ENCODE measurements at places on chromosomes 6 and 20.

DNA sequence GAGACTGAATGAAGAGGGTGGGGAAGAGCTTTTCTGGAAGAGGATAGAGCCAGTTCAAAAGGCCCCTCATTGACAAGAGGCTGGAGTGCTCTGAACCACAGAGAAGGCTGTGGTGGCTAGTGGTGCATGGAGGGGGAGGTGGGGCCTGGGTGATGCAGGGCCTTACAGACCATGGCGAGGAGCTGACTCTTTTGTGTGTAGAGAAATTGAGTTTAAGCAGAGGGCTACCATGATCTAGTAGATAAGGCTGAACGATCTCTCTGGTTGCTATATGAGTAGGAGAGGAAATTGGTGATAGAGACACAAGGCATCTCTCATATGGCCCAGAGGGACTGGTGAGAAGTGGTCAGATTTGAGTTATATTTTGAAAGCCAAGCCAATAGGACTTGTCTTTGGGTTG lies 137.6 kb downstream of the UST start:
- no peak for DNase-seq

DNA sequence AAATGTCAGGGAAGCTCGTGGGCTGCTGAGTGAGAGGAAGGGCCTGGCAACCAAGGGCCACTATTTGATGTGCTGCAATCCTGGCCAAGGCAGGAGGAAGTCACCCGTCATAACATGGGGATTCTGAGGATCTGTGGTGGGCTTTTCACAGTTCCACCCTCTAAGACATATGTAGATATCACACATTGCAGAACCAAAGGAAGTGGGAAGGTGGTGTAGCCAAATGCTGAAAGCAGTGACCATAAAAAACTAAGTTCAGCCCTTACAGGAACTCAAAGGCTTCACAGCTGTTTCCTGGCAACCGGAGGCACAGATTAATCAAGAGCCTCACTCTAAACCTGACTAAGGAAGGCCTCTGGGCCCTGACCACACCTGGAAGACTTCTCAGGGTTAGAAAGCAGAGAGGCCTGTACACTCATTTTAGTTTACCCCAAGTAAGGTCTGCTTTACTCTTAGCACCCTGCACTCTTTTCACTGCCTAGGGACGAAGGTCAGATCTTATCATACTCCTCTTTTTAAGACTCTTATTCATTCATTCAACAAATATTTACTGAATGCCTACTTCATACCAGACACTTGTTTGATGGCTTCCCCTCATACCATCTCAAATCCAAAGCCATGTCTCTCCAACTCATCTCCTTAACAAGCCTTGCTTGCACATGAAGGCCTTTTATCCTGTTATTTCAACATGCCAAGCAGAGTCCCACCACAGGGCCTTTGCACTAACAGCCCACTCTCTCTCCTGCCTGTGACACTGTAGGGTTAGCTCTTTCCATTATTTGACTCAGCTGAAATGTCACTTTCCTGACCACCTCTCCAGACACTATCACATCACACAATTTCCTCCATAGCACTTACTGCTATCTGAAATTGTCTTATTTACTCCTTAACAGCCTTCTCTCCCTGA lies 2.6 kb downstream of the UBE2V1 start:
- no peak for DNase-seq

DNA sequence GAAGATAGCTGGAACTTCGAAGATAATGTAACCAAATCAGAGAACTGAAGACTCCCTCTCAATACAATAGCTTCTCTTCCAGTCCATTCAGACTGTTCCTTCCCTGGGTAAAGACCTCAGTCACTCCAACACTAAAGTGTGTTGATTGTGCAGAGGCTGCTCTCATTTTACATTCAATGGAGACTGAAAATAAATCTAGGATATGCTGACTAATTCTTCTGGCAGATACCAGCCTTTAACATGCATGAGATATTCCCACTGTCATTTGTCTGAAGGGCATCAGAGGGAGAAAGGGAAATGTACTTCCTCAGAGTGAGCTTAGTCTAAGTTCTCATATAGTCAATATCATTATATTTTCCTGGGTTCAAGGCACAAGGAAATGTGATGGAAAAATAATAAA lies 166.4 kb upstream of the IRAK1BP1 start:
- DNase-seq, result no peak

- DNase-seq, result peak; percentile 41
Measured at GRCh38 chr6:10725716-10726115, 2.8 kb downstream of the TMEM14C start.

DNA sequence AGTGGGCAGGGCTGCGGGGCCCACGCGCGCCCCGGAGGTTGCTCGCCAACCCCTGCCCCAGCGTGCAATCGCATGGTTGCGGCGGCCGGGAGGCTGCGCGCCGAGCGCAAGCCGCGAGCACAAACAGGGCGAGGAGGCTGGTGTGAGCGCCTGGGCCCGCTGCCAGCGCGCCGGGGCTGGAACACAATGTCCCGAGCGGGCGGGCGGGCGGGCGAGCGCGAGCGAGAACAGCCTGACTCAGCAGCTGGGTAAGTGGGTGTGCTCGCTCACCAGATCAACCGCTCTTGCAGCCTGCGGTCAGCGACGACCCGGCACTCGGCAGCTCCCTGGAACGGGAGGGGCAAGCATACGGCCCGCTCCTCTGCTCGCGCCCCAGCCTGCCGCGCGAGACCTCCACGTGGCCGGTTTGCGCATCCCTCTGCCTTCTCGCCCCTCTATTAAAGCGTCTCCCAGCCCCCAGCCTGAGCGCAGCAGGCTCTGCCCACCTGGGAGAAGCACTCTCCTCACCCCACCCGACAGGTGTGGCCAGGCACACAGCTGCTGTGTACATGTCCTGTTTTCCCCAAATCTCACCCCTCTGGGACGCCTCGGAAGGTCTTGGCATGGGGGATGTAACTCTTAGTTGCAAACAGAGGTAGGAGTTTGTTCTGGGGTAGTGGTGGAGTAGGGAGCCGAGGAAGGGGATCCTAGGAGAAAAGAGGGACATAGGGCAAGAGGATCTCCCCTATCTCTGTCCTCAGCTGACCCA lies 8.7 kb upstream of the ARMC12 start:
- peak; percentile 99 for DNase-seq

GRCh38 chr6:105553171-105553570 lies 150.3 kb upstream of the PREP start:
- no peak for DNase-seq

DNA sequence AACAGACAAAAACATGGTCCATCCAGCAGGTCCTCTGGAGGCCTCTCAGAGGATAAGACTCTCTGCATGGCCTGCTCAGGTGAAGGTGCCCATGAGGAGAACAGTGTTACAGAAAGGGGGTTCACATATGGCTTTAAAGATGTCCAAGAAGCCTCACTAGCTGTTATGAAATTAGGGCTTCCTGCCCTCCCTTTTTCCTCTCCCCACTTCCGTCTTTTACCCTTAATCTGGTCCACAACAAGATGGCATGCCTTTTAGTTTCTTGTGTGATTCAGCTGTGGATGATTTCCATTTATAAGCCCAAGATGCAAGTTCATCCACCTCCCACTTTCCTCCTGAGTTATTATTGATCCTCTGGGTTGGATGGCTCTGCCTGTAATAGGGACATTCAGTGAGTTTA lies 14.0 kb downstream of the GCNT2 start:
- no peak for DNase-seq

GRCh38 chr6:52475307-52475706 lies 55.2 kb downstream of the EFHC1 start:
- DNase-seq, result no peak

DNA sequence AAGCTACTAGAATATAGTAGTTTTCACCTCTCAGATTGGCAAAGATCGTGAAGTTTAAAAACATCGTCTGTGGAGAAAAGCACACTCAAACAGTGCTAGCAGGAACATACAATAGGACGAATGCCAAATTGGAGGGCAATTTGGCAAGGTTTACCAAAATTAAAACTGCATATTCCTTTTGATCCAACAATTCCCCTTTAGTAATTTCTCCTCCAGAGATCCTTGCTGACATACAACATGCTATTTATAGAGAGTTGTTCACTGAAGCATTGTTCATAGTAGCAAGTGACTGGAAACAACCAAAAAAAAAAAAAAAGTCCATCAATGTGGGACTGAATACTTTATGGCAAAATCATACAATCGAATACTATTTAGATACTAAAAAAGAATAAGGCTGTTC lies 202.2 kb downstream of the ATXN1 start:
- DNase-seq, result no peak

GRCh38 chr6:133697666-133698065 lies 191.2 kb upstream of the TCF21 start:
- no peak for DNase-seq

- no peak for DNase-seq
Measured at GRCh38 chr6:82022614-82023129, 224.9 kb downstream of the IBTK start.

- DNase-seq, result no peak
Measured at GRCh38 chr6:134111062-134111677, 58.7 kb upstream of the SLC2A12 start.

DNA sequence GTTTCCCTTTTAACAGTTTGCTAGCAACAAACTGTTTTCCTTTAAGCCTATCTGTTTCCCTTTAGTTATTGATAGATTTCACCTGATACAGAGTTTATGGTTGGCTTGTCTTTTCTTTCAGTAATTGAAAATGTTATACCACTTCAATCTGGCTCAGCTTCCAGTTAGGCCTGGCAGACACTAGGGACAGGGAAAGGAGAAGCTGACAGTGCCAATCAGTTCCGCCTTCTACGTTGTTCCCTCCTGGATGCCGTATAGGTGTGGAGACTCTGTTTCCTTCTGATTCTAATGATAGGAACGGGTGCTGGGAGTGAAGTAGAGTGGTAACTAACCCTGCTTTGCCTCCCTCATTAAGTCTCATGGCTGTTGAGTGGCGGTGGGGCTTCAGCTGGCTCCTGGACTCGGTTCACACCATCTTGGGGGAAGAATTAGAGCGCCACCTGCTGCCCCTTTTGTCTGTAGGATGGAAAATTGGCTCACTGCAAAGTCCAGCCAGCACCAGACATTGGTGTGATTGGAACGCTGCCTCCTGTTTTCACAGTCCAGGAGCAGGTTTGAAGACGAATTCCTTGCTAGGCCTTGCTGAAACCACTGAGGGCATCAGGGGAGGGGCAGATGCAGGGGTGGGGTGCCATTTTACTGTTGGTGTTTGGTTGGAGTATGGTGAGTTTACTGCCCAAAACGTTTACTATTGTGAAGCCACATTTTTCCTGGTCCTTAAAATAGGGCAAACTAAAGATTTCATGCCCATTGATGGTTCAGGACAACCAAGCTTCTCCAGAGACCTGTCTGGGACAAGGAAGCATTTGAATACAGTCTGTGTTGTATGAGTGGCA lies 1729.5 kb downstream of the GRIK2 start:
- DNase-seq, result peak; percentile 68

DNA sequence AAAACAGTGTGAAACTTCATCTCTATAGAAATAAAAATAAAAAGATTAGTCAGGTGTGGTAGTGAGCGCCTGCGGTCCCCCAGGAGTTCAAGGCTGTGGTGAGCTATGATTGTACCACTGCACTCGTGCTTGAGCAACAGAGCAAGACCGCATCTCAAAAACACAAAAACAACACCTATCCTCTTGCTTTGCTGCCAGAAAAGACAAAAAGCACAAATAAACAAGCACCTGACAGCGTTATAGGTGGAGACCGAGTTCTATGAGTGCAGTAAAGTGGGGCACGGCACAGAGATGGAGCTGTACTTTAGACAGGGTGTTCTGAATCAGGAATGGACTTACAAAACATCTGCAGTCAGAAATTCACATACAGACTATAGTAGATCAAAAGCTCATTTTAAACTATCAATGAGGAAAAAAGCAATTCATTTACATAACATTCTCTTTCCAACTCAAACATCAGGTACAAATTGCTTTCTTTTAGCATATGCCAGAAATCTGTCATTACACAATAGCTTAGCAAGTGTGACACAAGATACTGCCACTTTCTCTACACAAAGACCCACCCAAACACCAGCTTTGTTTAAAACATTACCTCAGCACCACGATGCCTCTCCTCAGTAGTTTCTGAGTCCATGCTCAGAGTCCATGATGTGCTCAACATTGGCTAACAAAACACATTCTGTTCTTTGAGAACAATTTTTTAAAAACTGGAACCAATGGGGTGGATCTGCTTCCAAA lies 10.1 kb downstream of the EZR start:
- no peak for DNase-seq

DNA sequence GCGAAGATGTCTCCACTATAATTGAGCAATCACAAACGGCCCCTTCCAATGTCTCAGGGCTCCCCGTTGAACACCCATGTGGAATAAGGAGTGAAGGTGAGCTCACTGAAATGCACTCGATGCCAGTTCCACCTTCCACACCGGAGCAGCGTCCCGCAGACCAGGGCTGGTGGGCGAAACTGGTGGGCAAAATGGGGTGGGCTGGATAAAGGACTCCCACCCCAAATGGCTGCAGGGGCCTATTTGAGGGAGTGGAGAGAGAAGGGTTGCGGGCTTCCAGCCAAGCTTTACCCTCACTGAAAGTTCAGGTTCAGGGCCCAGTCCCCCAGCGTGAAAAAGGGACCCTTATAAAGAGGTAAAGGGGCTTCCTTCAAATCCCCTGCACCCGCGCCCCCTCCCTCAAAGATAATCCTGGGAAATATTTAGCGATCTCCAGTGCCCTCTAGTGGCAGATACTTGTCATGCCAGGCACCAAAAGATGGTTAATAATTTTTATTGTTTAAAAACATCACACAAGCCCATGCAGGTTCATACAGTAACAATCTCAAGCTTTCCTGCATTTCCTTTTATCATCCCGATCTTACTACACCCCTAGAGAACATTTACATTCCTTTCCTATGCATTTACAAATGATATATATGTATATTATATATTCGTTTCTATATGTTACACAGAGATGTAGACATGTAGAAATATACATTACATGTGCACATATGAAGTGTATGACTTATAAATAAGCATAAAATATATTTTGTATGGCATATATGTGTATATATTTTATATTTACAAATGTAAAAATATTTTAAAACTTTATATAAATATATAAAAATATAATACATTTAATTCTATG lies 58.2 kb upstream of the NKX2-2 start:
- no peak for DNase-seq

DNA sequence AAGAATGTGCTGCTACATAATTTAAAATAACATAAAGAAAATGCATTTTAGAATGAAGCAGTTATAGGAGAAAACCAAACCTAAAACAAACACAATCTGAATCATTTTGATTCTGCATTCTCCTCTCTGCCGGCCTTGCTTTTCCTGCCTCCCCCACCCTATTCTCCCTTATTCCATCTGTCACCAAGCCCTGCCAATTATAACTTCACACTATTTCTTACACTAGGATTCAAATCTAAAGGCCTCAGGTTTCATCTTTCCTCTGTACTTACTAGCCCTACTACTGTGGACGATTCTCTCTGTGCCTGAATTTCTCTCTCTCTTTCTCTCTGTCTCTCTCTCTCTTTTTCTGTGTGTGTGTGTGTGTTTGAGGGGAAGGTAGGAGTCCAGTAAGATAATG lies 18.7 kb upstream of the PRIM2 start:
- DNase-seq, result no peak

- no peak for DNase-seq
Measured at GRCh38 chr20:51931371-51931781, 129.1 kb upstream of the SALL4 start.

DNA sequence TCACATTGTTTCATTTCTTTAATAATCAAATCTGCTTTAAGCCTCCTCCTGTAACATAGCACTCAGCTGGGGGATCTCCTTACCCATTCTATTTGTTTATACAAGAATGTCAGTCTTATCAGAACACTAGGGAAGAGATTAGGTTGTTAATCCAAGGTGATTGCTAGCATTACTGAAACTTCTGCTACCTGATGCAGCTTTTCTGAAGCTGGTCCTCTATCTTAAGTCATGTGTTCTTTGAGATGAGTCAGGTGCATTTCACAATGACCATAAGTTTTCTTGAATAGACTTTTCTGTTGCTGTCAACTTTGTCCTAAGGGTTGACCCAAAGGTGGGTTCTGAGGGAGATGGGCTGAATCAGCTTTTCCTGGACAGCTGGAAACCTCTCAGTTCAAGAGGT lies 60.7 kb upstream of the SYNCRIP start:
- DNase-seq, result no peak
